ENCODE measurements at places on chromosomes 1 and 21.
A peak's percentile ranks its signal among the peaks of the same experiment; 100 is the strongest.

DNA sequence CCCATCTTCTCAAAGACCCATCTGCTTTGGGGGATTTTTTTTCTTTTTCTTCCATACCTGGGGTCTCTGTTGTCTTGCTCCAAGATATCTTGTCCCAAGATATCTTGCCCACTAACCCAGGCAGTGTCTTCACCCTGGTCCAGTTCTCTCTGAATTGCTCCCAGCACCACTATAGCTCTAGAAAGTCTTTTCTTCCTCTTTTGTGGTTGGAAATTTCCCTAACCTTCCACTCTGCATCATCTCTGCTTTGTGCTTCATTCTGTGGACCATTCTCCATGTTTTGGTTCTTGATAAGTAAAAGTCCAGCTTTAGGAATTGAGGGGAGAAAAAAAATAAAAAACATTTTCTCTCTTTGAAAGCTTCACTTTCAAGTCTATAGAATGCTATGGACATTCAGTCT is 20.9 kb downstream of the STYXL2 start:
- DNase-seq = no peak

GRCh38 chr1:53681977-53682685 is 56.8 kb downstream of the GLIS1 start:
- no peak for DNase-seq

- DNase-seq = no peak
These were observed 897 bp downstream of the SLC25A24 start for GRCh38 chr1:108199201-108199691.

DNA sequence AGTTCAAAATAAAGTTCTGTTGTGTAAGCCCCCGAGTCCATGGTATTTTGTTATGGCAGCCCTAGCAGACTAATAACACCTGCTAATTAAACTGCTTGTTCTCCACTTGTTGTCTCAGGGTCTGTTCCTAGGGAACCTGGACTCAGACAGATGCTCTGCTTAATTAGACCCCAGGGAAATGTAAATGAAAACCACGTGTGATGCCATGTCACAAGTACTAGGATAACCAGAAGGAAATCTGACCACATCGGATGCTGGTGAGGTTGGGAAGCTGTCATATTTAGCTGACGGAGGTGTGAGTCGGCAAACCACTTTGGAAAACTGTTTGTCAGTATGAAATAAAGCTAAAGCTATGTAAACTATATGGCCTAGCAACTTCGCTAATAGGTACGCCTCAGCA is 19.6 kb downstream of the EDN2 start:
- no peak for DNase-seq

DNA sequence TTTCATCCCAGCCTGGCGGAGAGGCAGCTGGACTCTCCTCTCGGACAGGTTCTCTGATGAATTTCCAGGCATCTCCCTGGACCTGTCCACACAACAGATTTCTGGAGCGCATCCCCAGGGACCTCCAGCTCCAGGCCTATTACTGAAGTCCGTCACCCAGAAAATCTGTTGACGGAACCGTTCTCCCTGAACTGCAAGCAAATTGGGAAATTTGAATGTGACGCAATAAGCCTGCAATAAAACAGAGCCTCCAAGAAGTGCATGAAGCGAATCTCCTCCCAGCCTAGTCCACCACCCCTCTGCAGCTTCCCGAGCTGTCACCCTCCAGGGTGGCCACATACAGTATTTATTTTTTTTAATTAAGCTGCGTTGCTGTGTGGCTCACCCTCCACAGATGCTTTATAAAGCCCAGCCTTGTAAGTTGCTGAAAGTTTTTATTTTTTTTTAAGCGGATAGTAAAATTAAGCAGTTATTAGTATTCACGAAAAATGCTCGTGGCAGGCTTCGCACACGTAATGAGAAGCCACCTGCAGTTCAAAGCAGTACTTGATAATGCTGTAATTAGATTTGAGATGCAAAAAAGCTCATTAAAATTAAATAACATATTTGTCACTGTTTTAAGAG is 173.3 kb downstream of the CAMTA1 start:
- DNase-seq = no peak

GRCh38 chr1:171173069-171173468 is 12.0 kb upstream of the FMO2 start:
- DNase-seq = no peak

- DNase-seq = peak; percentile 39
These were observed 40.2 kb downstream of the FASLG start for GRCh38 chr1:172699111-172699510.

GRCh38 chr1:25100151-25100833 is 132.0 kb downstream of the SYF2 start:
- no peak for DNase-seq

DNA sequence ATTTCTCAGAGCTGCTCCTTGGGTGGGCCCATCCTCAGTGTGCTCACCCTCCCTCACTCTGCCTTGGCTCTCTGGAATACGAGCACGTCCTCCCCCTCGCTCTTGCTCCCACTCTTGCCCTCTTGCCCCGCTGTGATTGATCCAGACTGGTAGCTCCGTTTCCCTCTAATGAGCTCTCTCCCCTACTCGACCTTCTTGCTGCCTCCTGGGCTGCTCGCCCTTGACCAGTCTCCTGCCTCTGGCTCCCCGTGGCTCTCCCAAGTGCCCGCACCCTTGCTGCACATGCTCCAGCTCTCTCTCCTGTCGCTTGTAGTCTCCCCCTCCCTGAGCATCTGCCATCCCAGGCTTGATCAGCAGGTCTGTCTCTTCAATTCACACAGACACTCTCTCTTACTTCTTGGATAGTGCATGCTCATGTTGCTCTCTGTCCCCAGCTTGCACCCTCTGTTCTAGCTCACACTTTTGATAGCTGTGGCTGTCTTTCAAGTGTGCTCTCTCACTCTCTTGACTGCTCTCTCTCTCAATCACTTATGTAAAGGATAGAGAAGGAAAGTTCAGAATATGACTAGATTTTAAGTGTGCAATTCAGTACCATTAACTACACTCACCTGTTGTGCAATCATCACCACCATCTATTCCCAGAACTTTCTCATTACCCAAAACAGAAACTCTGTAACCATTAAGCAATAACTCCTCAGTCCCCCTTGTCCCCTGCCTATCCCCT is 51.1 kb downstream of the PHC2 start:
- no peak for DNase-seq

DNA sequence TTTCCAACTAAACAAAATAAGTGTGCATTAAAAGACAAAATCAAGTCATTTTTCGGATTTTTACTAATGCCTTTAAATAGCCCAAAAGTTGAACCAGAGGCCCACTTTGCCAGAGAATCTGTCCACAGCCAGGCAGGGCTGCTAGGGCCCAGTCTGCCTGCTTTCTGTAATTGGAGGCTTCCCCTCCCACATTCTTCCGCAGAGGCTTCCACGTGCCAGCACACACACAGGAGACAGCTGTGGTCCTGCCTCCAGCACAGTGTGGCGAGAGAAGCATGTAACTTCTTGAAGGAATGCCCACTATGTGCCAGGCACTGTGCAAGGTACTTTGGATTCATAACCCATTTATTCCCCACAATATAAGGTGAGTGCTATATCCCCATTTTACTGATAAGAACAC is 11.3 kb upstream of the PDZK1IP1 start:
- DNase-seq = no peak

GRCh38 chr1:18957136-18957521 is 653 bp upstream of the IFFO2 start:
- no peak for DNase-seq

- DNase-seq = no peak
These were observed 138.8 kb upstream of the RUNX3 start for GRCh38 chr1:25068829-25069228.

DNA sequence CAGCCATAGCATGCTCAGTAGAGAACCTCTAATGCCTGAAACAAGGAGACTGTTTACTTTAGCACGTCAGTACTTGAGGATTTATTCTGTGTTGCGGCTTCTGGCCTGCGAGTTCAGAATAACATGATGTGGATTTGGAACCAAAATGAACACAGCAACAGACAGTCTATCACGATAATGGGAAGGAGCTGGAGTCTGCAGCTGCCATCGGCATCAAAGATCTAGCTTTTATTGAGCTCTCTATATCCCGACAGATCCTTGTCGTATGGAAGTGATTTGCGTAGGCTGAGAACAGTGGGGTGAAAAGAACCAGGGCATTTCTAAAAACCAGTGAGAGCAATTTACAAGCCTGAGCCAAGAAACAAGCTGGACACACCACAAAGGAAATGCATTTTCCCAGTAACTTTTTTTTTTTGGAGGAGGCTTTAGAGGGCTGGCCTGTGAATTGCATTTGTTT is 294.2 kb downstream of the KIF26B start:
- DNase-seq = no peak

GRCh38 chr1:90370686-90371447 is 346.2 kb downstream of the BARHL2 start:
- no peak for DNase-seq

GRCh38 chr1:188425687-188426086 is 1596.9 kb downstream of the PLA2G4A start:
- no peak for DNase-seq

DNA sequence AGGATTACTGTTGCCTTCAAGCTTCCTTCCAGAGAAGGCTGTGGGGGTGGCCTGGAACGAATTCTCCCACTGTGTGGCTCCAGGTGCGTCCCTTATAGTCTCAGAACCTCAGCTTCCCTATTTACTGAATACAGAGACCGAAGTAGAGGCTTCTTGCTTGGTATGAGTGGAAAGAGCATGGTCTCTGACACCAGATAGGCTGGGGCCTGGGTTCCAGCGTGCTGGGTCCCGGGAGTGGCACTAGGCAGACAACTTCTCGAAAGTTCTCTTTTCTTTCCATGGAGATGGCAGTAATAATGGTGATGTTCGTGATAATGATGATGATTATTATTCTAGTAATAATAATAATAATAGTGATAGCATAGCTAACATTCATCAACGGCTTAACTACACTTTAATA is 161.7 kb downstream of the PTPRU start:
- no peak for DNase-seq

GRCh38 chr1:88595355-88596002 is 88.6 kb upstream of the PKN2 start:
- no peak for DNase-seq

DNA sequence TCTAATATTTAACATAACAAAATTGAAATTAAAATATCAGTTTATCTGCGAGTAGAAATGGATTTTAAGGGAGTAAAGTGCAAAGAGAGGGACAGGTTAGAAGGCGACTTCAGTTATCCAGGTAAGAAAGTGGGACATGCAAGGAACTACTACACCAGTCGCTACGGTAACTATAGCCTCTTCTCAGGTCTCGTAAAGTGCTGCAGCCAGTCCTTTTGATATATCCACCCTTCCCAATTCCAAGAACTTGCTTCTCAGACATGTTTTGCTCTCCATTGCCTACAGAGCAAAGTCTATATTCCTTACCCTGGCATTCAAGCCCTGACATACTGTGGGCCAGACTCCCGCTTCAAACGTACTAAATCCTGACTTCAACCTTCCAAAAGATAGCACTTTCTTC is 2.5 kb downstream of the COA7 start:
- no peak for DNase-seq

- DNase-seq = no peak
These were observed 25.5 kb downstream of the KMO start for GRCh38 chr1:241557551-241558193.

DNA sequence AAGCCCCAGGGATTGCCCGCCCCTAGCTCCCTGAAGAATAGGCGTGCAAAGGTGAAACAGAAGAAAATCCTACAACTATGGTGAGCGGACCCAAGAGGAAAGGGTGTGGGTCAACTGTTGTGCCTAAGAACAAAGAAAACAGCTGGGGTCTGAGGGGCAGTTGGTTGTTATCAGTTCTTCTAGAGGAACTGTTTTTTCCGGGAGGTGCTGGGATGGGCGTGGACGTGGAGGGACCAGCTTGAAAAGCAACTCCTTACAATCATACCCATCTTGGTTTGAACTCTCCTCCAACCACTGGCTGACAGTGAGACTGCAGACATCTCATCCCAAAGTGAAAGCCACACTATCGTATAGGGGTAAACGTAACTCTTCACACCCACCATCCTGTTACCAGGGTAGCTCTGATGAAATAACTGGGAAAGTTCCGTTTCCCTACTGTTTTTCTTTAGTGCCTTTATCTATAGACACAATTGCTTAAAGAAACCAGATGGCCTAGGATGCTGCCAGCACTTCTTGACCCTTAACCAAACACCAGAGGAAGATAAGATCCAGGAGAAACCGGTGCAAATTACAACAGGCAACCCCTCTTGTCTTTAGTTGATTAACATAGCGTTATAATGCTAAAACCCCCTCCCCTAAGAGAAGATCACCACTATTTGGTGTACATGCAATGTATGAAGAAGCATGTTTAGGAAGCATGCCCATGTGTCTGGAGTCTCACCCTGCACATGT is 25.6 kb upstream of the FAM89A start:
- DNase-seq = no peak

- no peak for DNase-seq
These were observed 16.5 kb downstream of the SLC27A3 start for GRCh38 chr1:153791648-153792253.

DNA sequence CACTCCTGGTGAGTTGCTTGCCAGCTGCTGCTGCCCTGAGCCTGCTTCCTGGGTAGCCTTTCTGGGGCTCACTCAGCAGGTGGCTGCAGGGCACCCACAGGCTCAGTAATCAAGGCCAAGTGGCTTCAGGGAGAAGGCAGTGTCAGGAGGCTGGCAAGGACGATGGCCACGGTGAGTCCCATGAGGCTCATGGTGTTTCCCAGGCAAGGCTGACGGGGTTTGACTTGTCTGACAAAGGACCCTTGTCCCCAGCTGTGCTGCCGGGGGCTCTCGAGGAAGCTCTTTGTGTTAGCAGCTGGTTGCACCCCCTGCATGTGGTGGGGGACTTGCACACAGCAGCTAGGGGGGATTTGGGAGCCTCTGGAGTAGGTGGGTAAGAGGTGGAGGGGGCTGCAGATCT is 190.5 kb upstream of the C1orf174 start:
- no peak for DNase-seq

DNA sequence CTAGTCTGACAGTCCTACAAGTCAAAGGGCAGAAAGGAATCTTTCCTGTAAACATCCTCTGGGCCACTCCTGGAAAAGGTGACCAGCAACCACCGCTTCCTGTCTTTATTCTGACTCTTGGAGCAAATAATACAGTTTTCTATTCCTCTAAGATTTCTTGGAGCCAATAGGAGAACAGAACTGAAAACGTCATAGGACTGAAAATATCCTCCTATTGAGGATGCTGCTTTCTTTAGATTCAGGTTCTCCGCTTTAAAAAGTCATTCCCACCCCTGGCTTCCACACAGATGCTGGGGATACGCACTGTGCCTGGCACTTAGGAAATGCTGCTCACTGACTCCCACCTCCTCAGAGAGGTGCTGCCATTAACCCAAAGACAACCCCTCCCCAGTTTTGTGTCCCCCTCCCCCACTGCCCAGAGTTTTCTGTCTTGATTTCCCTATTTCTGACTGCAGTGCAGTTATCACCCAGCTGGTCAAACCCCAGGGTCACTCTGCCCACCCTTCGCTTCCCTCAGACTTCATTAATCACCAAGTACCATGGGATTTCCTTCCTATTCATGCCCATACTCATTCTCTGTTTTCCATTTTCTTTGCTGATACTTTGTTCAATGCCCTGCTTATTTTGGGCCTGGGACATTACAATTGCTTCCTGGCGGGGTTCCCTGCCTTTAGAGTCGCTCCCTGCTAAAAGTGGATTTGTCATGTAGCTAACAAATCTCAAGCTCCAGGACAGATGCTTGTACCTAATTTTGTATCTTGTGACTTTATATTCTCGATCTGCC is 82.1 kb upstream of the ARHGAP29 start:
- DNase-seq = no peak

- DNase-seq = no peak
These were observed 153.7 kb downstream of the TENT5C start for GRCh38 chr1:117759535-117759934.
